ENCODE measurements at places on chromosomes 7 and 10.

DNA sequence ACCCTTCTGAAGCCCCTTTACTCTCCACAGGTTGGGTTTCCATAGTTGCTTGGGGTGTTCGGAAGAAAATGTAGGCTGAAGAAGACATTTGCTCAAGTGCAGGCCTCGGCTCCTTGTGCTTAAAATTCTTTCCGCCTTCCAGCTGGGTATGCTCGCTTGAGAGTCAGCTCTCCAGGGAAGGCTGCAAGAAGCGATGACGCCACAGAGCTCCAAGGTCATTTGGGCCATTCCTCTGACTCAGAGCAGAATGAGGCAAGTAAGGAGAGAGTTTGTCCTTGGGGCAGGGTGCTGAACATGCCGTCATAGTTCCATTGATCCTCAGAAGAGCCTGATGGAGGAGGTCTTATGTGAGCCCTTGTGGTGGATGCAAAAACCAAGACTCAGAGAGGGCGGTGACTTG is 27.4 kb upstream of the HSPA12A start:
- DNase-seq: no peak

DNA sequence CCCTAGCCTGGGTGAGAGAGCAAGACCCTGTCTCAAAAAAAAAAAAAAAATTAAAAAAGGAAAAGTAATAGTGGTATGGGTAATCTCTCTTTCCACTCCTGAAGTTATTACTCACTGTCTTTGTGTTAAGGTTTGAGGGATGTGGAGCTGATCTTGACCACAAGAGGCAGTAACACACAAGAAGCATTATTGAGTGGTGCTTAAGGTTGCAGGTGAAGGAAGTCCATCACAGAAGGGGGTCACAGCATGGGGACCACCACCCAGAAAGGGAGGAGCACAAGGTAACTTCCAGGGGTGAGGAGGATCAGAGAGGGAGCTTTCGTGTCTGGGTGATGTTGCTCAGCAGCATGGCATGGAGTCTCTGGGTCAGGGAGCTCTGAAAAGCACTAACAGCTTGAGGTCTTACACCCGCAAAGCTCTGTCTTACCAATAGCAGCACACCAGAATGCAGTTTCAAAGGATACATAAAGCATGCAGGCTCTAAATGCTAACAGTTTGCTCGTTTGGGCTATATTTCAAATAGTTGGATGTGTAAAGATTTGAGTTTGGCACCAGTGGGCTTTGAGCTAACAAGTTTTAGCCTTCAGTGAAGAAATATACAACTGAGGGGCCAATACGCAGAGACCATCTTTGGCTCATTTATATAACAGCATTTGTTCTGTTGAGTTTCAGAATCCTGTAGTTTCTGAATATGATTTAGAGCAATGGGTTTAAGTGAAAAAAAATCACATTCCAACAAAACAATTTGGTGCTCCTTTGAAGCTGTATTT is 100.4 kb upstream of the DNAJC1 start:
- peak; percentile 17 for DNase-seq

DNA sequence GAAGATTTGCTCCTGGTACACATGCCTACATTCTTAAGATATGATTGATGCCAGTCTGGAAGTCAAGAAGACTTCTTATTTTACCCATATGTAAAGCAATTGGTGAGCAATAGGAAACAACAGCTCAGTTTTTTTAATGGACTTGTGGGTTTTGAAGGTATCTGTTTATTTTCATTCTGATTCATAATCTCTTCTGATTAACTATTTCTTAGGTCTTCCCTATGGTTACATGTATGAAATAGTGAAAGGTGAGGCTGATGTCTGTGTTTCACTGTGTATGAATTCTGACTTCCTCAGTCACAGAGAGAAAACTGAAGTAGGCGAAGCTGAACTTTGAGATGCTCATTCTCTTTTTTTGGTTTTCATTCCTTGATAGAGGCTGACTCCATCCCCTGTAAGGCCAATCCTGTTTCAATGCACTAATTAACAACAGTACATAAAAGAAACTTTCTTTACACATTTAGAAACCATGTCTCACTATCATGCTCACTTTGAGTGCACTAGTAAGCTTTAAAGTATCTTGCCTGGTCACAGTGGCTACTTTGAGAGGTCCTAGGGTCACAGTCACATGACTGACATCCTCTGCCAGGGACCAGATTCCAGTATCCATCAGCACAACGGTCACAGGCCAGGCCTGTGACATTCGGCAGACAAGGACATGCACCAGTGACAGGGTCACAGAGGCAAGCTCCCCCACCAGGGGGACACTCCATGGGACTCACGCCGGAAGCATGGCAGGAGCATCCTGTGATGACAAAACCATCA is 59.5 kb upstream of the LAMB1 start:
- DNase-seq: peak; percentile 14

GRCh38 chr10:103244666-103245271 is 918 bp upstream of the RPEL1 start:
- DNase-seq: peak; percentile 81

- DNase-seq: peak; percentile 54
These were observed 561.2 kb upstream of the PHF14 start for GRCh38 chr7:10412422-10413019.

- DNase-seq: no peak
These were observed 2.7 kb downstream of the CYCS start for GRCh38 chr7:25122373-25122772.

- no peak for DNase-seq
These were observed 183.4 kb downstream of the PRKCQ start for GRCh38 chr10:6396652-6397051.

DNA sequence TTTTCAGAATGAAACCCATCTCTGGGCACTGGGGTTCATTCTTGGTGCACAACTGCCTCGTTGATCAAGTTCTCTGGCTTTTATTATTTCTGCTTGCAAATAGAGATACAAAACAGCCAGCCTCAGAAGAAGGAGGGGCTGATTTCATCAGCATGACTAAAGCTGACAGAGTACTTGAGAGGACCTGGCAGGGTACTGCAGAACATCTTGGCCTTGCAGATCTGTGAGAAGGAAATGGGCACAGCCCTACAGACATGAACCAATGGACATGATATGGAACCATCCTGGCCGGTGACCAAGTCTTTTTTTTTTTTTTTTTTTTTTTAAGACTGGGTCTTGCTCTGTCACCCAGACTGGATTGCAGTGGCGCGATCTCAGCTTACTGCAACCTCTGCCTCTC is 240.6 kb downstream of the VTI1A start:
- no peak for DNase-seq

DNA sequence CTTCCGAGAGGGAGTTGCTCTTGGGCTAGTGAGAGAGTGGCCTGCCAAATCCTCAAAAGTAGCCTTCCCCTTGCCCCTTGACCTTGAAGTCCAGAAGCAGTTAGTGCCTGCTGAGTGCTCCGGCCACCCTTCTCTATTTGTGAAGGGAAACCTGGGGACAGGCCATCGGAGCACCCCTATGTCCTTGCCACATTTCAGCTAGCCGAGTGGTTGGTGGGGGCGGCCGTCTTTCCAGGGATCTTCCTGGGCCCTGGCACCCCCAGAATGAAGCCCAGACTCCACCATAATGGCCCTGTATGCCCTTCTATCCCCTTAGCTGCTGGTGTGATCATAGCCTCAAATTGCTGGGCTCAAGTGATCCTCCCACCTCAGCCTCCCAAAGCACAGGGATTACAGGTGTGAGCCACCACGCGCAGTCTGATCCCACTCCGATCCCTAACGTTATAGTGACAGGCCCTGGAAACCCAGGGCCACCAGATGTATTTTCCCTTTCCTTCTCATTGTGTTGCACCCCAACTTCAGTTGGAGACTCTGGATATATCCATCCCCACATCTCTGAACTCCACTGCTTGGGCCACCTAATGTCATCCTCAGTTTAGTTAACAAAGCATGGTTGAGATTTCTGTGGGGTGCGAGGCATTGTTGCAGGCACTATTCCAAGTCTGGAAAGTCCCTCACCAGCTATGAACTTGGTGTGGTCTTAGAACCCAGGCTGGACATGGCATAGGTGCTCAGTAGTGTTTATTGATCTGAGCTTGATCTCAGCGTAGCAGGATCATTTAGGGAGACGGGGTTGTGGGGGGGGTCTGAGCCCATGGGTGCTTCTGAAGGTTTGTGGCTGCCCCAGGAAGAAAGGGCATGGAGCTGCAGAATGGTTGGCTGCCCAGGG is 1.6 kb downstream of the TSPAN14 start:
- peak; percentile 21 for DNase-seq

DNA sequence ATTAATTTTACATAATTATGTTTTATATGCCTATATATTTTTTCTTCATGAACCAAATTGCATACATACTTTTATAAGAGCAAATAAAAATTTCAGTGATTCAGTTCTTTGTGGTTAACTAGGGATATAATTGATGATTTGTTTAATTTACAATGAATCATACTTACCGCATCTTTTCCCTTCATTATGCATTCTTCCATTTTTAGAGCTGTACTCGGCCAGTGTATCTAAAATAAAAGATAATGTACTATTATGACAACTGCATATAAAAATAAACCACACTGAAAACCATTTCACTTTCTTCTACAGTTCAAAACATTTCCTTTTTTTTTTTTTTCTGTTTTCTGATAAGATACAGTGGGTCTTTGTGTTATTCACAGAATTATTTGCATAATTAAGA is 179.9 kb downstream of the SEMA3E start:
- no peak for DNase-seq

DNA sequence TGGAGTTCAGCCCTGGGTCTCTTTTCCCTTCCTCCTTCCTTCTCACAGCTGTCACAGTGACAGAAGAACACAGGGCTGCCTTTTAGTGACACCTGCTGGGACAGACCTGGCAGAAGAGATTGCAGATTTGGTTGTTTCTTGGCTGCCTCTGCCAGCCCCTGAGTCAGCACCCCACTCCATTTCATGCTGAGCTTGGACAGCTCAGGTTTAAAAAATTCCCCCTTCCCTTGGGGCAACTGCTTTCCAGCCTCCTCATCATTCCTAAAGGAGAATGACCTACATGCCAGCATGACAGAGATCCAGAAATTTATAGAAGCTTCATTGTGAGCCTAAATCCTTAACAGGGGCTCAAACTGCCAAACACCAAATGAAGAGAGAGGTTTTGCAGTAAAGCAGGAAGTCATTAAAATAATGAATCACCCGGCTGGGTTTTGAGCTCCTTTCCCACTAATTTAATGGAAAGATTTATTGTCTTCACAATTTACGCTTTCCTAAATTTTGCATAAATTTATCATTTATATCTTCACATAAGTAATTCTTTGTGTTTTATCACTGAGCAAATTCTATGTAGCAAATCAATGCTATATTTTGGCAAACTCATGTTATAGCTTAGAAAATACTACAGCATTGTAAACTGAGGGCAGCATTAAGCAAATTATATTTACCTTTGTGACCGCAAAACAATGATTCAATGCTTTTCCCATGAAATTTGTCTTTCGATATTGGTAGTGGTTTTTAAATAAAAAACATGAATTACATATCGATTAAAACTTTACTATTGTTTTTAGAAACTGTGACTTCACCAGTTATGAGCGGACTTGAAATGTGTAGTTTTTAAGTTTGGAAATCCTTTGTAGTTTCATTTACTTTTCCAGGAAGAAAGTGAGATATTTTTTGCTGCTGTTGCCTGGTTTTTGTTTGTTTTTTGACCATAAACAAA is 399.5 kb upstream of the ANKRD30A start:
- DNase-seq: no peak

GRCh38 chr7:5012985-5013384 is 32.7 kb upstream of the RBAK start:
- DNase-seq: no peak

DNA sequence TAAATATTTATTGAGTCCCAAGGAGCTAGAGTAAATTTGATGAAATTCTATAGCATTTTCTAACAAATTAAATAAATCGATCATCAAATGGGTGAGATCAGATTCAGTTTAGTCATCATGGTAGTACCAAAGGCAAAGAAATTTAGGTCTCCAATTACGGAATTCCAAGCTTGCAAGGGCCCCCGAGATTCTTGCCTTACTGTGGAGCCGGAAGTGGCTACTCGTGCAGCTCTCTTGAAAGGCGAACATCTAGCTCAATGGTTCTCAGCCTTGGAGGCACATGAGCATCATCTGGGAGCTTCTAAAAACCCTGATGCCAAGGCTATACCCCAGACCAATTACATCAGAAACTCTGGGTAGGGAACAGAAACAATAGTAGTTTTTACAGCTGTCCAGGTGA is 117.9 kb upstream of the PRR15 start:
- no peak for DNase-seq

GRCh38 chr10:131852823-131853609 is 47.8 kb upstream of the PPP2R2D start:
- no peak for DNase-seq

DNA sequence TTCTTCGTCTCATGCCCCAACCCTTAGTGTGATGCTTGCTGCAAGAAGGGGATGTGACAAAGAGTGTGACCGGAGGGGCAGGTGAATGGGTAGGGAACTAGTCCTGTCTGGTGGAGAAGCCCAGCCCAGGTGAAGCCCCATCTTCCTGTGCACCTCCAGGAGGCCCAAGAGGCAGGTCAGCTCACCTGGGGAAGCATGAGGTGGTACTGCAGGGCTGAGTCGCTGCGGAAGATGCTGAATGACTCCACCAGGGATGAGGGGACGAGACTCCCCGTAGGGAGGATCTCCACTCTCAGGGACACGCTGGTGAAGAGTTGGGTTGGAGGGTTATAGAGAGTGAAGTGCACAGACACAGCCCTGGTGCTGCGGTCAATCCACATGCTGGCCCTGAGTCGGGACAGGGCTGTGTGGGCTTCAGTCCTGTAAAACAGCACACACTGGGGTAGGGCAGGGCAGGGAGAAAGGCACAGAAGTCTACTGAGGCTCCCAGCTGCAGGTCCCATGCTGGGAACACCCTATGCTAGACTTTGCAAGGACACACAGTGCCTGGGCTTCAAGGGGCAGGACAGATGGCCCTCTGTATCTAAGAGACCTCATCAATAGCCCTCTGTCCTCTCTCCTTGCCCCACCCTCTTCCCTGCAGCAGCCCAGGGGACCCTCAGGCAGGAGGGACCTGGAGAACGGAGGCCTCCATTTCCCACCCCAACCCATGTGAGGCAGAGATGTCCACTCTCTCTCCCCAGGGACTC is 136.5 kb downstream of the PKD1L1 start:
- DNase-seq: no peak

GRCh38 chr7:103989785-103990767 is 618 bp upstream of the RELN start:
- DNase-seq: peak; percentile 6

GRCh38 chr10:58335306-58336005 is 650 bp downstream of the UBE2D1 start:
- peak; percentile 25 for DNase-seq

Data from GM12865 (cell line).